ENCODE measurements at places on chromosomes 16 and 17.

GRCh38 chr16:79618041-79618691 is 17.6 kb upstream of the MAF start:
- DNase-seq = no peak

DNA sequence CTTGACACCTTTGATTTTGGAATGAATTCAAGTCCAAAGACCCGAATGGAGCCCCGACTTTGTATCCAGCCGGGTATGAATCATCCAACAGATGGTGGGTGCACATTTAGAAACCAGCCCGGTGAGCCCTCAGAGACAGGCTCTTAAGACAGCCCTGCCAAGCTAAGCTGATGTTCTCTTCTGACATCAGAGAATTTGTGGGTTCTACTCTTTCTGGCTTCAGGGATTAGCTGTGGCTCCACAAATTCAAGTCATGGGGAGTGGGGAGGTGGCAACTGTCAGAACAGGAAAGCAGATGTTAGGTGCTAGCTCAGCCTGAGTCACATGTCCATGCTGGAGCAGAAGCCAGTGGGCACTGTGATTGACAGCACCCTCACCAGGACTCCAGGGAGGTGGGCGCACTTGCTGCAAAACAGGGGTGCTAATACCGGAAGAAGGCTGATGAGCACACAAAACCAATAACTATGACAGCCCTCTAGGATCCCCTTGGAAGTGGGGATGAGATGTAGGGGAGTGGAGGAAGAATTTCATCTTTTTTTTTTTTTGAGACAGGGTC is 31.4 kb upstream of the XYLT2 start:
- no peak for DNase-seq

- DNase-seq = no peak
Measured at GRCh38 chr17:40035162-40035559, 19.0 kb downstream of the MED24 start.

GRCh38 chr16:67277294-67277998 is 1.9 kb upstream of the PLEKHG4 start:
- no peak for DNase-seq

DNA sequence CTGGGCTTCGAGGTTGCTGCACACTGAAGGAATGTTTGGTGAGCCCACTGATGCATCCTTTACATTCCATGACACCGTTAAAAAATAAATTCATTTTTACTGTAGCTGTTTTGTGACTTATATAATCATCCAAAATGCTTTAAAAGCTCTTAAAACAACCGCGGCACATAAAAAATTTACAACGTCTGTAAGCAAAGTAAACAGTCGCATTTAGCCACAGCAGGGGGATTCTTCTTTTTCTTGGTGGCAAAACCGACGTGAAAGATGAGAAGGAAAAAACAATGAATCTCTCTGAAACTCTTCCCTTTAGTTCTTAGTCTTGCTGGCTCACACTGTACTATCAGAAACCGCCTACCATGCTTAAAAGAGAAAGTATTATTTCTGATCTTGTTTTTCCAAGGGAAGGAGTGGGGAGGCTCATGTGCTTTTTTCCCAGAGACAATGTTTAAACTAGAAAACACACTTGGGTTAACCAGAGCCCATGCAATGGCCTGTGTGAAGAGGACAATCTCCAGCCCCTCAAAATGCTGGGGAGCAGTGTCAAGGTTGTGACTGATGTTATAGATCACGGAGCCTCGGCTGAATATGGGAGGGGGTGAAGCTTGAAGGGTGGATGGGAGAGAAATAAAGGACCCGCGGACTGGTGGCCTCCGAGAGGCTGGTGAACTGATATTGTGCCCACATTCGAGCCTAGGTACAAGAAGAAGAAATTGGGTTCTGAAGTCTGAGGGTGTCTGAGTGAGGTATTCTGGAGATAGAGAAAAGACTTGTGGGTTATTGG is 91.1 kb downstream of the IRF8 start:
- no peak for DNase-seq

Measured in activated T-helper 2 cell treated with anti-CD3 and anti-CD28 coated beads, Interferon-gamma antibody, Interleukin-2, Interleukin-4, amounts not matched to agents 10 μg/mL and 5 μg/mL and 100 μg/mL, durations not matched to agents 14 hours and 24 hours and 36 hours (primary cell).